ENCODE measurements at places on chromosomes 3 and 15. TPM values are rescaled to one million over a fixed set of nuclear protein-coding genes. Genes with fewer than 3 reads are reported as not detected.

Gene COLQ
- total RNA-seq = 1.6 TPM

Gene ALDH1A3
- 3.3 TPM for total RNA-seq

Gene CATSPER2
- 5.3 TPM for total RNA-seq

Gene TMEM207
- not detected for total RNA-seq

Gene PIGB
- total RNA-seq = 6.1 TPM

Gene DUOX2
- not detected for total RNA-seq

Gene SATB1
- 67.7 TPM for total RNA-seq

Gene NME9
- 1.6 TPM for total RNA-seq

Gene PP2D1
- not detected for total RNA-seq

Gene RASGRF1
- total RNA-seq = 4.5 TPM

Gene SH2D7
- not detected for total RNA-seq

Gene PLXNB1
- 32.2 TPM for total RNA-seq

Gene RTP1
- total RNA-seq = 0.41 TPM

Gene ZPLD1
- total RNA-seq = not detected

Gene SLC35A5
- 51.4 TPM for total RNA-seq

Gene POPDC2
- 0.82 TPM for total RNA-seq

Gene PLA1A
- 0.41 TPM for total RNA-seq
